BJ (cell line): ENCODE measurements at places on chromosomes 11 and 22.

GRCh38 chr11:102280245-102280833 is 36.9 kb upstream of the BIRC3 start:
- no peak for DNase-seq

- no peak for DNase-seq
Measured at GRCh38 chr11:126129727-126130671, 67.3 kb upstream of the CDON start.

DNA sequence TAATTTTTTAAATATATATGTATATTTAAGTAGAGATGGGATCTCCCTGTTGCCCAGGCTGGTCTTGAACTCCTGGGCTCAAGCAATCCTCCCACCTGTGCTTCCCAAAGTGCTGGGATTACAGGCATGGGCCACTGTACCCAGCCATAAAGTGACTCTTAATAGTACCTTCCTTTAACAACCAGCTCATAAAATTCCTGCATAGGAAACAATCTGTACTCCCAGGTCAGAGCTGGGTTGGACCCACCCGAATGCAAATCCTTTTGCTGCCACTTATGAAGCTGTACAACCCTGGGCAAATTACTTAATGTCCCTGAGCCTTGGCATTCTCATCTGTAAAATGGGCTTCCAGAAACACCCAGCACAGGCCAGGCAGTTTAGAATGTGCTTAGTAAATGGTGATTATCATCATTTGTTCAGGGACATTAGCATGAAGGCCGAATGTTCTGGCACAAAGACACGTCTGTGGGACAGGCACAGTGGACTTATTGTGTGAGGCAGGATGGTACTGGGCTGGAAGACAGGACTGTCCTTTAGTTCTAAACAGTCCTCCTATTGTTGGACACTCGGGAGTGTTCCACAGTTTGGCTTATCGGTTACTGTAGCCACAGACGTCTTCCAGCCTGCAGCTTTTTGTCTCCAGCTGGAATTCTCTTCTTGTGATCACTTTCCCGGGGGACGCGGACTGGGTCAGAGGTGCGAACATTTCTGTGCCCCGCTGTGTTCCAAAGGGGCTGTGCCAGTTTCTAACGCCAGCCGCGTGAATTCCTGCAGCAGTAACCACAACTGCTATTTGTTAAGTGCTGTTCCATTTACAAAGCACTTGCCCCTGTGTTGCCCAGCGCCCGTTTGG is 6.0 kb downstream of the PDXP start:
- DNase-seq: no peak

DNA sequence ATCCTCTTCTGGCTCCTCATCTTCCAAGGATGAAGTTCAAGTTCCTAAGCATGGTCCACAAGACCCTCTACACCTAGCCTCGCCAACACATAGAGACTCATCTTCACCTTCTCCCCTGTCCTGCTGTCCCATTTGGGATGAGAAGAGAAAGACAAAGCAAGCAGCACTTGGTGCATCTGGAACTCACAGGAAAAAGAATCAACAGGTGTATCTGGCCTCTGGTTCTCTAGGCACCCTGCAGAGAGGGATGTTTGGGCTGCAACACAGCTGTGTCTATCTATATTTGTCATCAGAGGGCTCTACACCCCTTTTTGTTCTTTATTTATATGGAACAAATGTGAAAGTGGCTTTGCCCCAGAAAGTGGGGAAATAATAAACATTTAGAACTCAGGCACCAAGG is 82.1 kb upstream of the GALNT18 start:
- DNase-seq: no peak

DNA sequence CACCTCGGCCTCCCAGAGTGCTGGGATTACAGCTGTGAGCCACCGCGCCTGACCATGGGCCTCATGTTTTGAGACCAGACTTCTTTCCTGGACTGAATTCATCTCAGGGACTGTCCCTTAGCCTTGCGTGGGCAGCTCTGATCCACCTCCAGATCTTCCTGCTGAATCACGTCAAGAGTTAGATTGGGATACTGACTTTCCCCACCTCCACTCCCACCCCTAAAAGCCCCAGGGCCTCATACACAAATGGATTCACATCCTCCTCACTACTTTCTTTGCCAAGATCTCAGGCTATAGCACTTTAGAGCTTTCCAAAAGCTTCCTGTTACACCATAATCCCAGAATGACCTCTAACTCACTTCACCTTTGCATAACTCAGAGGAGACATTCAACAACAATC is 12.1 kb downstream of the CCDC87 start:
- no peak for DNase-seq

- DNase-seq: no peak
Measured at GRCh38 chr22:48660790-48661740, 1166.6 kb downstream of the BRD1 start.

DNA sequence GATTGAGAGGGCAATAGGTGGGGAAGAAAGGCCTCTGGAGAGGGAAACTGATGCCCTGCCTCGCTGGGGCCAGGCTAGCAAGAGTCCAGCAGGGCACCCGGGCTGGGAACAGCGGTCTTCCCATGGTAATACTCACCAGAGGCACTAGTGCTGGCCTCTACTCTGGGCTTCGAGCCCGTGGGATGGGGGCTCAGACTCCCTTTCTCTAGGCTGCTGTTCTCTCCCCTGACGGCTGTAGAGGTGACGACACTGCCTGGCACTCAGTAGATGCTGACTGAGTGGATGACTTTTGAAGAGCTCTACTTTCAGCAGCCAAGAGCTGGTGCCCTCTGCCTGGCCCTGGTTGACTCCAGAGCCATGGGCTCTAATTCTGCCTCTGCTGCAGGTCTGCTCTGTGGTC is 818 bp upstream of the C1QTNF4 start:
- DNase-seq: no peak

- no peak for DNase-seq
Measured at GRCh38 chr11:10522276-10522675, 18.7 kb downstream of the RNF141 start.

DNA sequence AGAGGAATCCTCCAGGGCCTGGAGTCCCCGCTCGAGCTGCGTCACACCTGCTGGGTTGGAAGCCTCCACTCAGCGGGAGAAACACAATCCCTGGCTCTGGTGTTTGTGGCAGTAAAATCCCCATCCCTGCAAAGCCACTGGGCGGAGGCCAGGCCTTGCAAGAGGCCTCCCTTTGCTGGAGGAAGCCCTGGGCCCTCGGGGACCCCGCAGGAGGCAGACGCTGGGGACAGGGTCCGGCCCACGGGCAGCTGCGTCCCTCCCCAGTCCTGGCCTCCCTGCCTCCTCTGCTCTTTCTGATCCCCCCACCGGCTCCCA is 194.7 kb downstream of the BRD1 start:
- no peak for DNase-seq

- no peak for DNase-seq
Measured at GRCh38 chr11:43852057-43852636, 28.5 kb upstream of the ALKBH3 start.

DNA sequence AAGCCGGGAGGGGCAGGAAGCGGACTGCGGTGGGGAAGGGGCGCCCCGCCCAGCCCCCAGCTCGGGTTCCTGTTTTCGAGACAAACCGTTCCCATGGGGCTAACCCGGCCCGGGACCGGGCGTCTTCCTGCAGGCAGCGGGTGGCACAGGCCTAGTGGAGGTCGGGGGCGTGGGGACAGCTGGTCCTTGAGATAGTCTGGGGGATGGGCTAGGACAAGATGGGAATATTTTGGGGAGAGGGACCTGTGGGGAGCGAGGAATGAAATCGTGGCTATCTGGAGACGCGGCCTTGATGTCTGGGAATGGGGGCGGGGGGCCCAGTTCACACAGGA is 1.2 kb upstream of the RASGRP2 start:
- DNase-seq: no peak

DNA sequence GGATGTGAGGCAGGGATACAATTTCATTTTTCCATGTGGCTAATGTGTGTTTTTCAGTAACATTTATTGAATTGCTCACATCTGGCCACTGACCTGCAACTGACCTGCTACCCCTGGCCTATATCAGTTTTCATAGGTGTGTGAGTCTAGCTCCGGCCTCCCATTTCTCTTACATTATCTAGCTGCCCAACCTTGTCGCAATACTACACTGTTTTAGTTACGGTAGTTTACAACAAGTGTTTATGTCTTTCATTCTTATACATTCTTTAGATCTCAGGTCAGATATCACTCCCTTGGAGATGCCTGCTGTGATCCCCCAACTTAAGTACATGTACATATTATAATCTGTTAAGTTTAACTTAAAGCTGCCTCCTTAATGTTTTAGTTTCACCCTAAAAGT is 2.3 kb upstream of the CYB5R2 start:
- DNase-seq: no peak

DNA sequence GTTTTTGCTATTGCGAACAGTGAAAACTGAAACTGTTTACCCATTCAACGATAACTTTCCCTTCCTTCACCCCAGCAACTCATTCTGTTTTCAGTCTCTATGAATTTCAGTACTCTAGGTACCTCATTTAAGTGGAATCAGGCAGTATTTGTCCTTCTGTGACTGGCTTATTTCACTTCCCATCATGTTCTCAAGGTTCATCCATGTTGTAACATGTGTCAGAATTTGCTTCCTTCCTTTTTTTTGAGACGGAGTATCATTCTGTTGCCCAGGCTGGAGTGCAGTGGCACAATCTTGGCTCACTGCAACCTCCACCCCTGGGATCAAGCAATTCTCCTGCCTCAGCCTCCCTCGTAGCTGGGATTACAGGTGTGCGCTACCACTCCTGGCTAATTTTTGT is 23.7 kb downstream of the HTR3B start:
- DNase-seq: no peak

GRCh38 chr11:122112470-122113365 is 3.3 kb downstream of the BLID start:
- no peak for DNase-seq

GRCh38 chr22:47197773-47198500 is 435.5 kb downstream of the TBC1D22A start:
- DNase-seq: no peak

DNA sequence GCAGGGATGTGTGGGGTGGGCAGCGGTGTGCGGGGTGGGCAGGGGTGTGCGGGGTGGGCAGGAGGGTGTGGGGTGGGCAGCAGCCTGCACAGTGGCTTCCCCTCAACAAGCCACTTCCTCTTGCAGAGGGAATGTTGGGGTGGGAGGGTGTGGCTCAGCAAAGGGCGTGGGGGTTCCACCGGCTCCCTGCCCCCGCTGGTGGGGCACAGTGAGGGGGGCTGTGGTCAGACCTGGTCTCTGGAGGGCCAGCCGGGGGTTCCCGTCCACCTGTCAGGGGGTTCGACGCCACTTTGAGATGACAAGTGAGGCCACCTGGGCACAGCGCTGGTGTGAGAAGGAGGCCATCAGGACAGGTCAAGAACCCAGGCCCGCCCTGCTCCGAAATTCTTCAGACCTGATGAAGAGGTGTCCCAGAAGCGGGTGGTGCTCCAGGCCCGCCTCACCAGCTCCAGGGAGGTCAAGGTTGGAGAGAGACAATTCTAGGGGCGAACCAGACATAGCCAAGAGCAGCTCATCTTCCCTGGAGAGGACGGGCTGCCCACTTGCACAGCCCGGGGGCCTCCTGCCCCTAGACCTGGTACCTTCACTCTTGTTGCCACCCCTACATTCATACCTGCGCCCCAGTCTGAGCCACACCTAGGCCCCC is 1.3 kb downstream of the C11orf21 start:
- no peak for DNase-seq

DNA sequence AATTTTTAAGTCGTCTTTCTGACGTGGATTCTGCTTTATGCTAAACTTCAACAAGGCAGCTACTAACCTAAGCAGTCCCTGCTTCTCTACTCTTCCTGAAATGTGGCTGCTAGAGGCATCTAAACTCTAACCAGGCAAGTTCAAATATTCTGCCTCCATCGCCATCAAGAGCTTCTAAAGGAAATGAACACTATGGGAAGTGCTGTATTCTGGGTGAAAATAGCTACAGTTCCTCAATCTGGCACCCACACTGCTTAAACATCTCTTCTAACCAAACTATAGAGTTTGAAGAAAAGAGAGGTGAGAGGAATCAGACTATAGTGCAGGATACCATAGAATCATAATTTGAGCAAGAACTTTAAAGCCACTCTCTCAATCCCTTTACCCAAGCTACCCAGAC is 6.3 kb downstream of the NRIP3 start:
- no peak for DNase-seq

- DNase-seq: no peak
Measured at GRCh38 chr22:31983911-31984656, 39.7 kb downstream of the YWHAH start.

DNA sequence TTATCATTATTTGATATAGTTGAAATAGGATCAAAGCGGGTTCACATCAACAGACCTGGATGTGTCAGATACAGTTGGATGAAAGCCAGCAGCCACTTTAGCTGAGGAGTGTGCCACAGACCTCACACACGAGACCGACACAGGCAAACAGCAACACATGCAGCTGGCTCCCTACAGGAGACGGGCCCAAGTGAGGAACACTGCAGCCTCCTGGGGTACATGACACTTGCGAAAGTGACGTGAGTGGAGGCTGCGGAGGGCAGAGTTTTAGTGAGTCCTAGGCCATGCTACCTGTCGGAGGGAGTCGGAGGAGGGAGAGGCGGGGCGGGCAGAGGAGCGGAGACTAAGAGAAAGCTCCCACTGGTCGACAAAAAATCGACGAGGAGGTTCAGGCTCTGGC is 100.9 kb upstream of the BID start:
- no peak for DNase-seq

DNA sequence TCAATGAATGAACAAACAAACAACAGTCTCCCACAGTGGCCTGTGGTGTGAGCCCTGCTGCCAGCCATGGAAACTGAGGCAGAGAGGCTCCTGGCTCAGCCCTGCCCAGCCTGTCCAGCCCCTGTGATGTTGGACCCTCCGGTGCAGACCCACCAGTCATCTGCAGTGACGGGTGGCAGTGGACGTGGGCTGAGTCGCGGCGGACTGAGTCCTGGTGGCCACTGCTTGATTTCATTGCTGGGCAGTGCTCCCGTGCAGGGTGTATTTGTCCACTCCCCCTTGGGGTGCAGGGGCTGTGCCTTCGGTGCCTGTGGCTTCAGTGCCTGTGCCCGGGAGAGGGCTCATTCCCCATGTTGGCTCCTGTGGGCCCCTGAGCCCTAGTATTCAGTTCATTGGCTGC is 31.9 kb upstream of the MUC5AC start:
- no peak for DNase-seq

- DNase-seq: no peak
Measured at GRCh38 chr22:30239488-30240405, 6.8 kb downstream of the LIF start.

DNA sequence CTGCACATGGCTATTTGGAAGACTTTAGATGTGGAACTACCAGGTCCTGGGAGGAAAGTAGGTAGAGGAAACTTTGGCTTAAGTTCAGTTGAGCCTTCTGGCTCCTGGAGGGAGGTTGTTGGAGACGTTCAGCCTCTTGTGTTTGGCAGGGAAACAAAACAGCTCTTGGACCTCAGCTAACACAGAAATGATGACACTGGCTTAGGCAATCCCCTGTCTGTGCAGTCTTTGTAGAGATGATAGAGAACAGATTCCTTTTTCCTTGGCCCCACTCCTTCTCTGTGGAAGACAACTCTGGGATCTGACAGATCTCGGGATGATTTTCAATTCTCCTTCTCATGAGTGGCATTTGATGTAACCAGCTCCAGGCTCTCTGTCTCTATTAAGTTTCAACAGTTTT is 428.5 kb downstream of the TMEM135 start:
- peak; percentile 25 for DNase-seq

DNA sequence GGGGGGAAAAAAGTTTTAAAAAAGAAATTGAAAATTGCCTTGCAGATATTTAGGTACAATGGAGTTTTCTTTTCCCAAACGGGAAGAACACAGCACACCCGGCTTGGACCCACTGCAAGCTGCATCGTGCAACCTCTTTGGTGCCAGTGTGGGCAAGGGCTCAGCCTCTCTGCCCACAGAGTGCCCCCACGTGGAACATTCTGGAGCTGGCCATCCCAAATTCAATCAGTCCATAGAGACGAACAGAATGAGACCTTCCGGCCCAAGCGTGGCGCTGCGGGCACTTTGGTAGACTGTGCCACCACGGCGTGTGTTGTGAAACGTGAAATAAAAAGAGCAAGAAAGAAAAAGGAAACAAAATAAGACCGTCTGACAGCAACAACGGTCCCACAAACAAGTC is 964.9 kb downstream of the NTM start:
- no peak for DNase-seq
